Stimulated activated CD4-positive, alpha-beta T cell treated with anti-CD3 and anti-CD28 coated beads, Interleukin-4, amount 100 ng/mL, for 24 hours (primary cell): ENCODE measurements at places on chromosomes 13 and 19.
A peak's percentile ranks its signal among the peaks of the same experiment; 100 is the strongest.

DNA sequence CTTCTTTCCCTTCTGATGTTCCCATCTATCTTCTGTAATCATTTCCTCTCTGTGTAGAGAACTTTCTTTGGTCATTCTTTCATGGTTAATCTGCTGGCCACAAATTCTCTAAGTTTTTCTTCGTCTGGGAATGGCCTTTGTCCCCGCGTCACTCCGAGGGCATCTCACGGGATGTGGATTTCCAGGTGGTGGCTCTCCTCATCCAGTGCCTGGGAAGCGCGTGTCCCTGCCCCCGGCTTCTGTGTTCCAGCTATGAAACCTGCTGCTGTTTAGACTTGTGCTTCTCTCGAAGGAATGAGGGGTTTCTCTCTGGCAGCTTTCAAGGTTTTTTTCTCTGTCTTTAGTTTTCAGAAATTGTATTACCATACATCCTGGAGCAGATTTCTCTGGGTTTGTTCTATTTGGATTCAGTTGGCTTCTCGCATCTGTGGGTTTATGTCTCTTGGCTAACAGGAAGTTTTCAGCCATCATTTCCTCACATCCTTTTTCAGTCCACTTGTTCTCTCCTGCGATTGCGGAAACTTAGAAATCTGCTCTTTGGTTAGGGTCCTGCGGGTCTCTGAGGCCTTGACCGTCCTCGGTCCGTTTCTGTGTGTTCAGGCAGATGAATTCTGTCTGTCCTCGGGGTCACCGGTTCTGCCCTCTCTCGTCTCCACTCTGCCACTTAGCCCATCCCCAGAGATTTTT is 36.9 kb upstream of the DCUN1D2 start:
- DNase-seq = no peak

DNA sequence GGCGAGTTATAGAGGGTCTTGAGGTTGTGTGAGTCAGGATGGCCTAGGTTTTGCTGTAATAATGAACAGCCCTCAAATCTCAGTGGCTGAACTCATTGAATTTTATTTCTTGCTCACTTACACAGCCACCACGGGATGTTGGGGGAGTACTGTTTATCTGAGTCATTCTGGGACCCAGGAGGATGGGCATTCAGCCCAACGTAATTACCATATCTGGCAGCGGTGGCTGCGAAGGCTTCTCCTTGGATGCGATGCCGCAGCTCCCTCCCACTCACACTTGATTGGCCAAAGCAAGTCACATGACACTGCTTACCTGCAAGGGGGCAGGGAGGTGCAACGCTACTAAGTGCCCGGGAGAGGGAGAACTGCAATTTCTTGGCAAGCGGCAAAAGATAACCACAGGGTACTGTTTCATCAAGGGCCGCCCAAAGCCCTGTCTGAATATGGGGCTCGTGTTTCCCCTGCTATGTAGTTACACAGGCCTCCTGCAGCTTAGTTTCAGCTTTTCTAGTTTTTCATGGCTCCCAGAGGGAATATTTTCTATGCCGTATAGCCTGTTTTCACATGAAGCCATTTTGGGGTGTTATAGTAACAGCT is 19.9 kb downstream of the ZSWIM9 start:
- DNase-seq = peak; percentile 71

DNA sequence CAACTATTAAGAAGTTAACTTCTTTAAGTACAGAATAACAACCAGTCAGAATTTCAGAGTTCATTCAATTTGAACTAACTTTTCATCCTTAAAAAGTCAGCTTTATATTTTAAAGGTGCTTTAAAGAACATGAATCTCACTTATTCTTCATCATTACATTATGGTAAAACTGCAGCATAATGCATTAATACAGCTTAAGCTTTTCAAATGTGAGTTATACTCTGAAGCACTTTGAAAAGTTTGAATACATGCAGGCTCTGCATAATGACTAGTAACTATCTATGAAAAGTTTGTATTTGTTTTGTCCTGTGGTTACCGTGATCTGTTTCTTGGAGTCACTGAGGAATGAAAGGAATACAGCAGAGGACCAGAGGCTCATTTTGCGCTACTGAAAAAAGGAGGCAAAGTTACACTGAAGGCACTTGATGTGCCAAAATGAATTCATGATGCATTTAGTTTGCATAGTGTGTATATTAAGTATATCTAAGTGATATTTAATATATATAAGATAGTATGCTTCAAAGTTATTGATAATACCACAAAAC is 4.1 kb downstream of the PCDH17 start:
- DNase-seq = no peak

DNA sequence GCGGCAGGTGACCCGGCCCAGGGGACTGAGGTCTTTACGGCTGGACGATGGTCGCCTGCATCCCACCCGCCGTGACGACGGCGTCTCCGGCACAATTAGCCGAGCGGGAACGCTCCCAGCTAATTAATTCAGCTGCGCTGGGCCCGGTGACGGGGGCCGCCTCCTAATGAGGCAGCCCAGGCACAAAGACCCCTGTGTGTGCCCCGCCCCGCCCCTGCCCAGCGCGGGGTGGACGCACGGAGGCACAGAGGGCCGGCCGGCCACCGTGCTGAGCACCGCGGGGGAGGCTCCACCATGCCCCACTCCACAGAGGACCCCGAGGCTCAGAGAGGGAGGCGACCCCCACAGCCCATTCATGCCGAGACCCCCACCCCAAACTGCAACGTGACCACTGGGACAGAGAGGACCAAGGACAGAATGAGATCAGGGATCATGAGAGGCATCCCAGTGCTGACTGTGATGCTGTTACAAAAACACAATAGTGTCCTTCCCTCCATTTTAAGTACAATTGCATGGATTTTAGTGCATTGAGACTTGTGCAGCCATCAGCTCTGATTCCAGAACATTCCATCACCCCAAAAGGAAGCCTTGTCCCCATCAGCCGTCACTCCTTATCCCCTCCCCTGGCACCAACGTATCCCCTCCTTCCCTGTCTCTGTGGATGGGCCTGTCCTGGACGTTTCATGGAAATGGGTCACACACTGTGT is 17.0 kb downstream of the EFNA2 start:
- DNase-seq = no peak

DNA sequence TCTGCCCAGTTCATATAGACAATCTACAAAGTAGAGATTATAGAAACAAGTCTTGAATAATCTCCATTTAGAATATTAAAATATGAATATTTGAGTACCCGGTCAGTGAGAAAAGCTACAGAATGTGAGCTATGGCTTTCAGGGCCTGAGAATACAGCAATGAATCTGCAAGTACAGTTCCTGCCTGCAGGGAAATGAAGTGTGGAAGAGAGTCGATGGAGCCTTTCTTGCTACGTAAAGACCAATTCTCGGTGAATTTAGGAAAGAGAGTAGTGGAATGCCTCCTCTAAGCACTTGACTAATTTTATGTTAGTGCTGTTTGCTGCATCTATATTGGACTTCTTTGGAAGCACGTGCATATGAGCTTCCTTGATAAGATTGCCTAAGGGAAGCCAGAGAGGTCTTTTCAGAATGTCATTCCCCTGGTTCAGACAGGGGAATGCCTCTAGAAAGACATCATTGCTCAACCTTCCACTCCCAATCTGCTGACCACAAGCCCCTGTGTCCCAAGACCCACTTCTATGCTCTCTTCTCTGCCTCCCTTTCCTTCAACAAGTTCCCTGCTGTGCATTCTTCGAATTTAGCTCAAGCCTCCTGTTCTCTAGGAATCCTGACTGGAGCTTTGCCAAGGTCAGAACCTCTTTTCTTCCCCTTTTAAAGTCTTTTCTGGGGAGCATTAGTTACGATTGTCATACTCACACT is 41.9 kb downstream of the GPC6 start:
- DNase-seq = no peak

GRCh38 chr19:46015687-46016425 is 7.0 kb downstream of the PGLYRP1 start:
- DNase-seq = peak; percentile 29

- DNase-seq = no peak
Observed at GRCh38 chr19:11191934-11192333, 5.4 kb downstream of the KANK2 start.

GRCh38 chr19:55419103-55419502 is 11.5 kb upstream of the UBE2S start:
- no peak for DNase-seq

GRCh38 chr13:90918536-90918935 is 429.0 kb upstream of the MIR17HG start:
- DNase-seq = no peak

DNA sequence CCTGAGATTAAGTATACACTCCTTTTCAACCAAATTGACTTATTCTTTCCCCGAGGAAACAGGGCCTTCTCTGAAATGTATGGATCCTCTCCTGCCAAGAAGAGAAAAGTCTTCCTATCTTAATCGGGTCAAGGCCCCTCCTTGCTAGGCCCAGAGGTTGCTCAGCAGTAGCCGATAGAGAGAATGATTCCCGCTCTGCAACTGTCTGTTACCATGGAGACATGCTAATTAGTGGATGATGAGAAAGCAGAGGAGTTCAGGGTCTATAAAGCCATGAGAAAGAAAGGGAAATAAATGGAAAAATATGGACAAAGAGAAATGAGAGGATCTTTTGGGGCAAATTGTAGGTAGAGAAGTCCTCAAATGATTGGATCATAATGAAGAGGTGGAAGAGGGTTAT is 103.5 kb downstream of the POU4F1 start:
- no peak for DNase-seq

GRCh38 chr13:75202981-75203380 is 279.0 kb downstream of the TBC1D4 start:
- DNase-seq = no peak

GRCh38 chr13:77333594-77333993 is 6.7 kb upstream of the MYCBP2 start:
- DNase-seq = no peak

- DNase-seq = no peak
Observed at GRCh38 chr13:44142540-44142867, 231.1 kb upstream of the SERP2 start.

DNA sequence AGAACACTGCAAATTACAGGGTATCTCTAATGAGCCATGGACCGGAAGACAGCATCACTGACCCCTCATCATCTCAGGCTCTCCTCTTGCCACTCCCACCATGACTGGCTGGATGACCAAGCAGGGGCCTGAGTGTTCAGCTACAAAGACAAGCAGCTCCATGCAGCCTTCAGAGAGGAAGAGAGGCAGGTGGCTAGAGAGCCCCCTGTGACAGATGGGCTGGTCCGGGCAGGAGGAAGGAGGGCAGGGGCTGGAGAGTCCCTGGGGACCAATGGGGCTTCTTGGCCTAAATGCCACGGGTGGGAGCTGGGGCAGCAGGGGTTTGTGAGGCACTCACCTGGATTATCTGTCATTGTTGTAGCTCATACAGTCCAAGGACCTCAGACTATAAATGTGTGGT is 12.8 kb upstream of the RASA3 start:
- no peak for DNase-seq

DNA sequence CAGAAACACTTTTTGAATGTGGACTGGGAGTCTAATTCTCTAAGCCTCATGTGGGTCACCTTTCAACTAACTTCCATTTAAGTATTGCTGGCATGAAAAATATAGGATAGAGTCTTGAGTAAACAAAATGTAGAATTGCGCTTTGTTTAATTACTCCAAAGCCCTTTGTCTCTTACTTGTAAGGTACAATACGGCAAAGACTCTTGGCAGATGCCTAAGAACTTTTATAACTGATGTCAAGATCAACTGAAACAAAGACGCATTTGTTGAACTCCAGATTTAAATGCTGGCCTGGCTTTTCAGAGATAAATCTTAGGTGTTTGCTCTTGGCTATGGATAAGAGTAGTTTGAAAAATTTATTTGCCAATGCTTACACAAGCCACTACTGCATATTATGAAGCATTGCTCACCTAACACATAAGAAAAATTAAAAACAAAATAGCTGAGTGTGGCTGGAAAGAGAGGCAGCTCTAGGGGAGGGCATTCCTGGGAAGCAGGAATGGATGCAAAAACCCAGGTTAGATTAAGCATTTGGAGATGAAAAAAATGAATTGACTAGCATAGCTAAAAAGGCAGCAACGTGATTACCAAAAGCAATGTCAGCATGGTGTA is 107.3 kb upstream of the STARD13 start:
- DNase-seq = no peak

GRCh38 chr19:16068696-16069259 is 7.5 kb upstream of the TPM4 start:
- DNase-seq = no peak

- peak; percentile 30 for DNase-seq
Observed at GRCh38 chr19:38686530-38686888, 39.1 kb downstream of the ACTN4 start.

DNA sequence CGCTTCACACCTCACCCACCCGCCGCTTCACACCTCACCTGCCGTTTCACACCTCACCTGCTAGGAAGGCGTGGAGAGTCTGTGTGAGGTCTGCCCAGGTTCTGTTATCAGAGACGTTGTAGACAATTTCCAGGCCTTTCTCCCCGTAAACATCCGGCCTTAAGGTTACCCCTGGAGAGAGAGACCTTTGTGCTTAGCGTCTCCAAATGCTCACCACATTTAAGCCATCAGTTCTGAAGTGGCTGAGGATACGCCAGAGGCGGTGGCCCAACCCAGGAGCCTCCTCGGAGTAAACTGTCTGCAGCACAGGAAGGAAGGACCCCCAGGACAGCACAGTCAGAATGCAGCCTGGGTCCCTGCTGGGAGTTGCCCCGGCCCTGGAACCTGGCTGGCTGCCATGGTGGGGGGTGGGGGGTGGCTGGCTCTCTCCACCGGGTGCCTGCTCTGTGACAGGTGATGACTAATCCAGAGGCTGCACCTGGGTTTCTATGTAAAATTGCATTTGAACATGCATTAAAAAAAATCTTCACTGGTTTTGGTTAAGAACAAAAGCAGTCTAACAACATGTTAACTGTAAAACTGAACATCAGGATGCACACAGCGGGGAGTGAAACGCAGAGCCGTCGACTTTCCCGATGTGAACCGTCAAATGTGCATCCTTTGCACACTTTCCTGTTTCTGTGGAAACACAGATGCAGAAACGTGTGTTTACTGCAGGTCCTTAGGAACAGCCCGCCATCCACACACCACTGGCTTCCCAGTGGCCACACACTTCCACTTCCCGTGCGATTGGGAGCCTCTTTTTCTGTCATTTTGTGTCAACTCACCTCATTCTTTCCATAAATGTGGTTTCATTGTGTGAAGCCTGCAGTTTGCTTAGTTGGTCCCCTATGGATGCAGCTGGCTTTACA is 4.5 kb downstream of the ATP4B start:
- no peak for DNase-seq

- no peak for DNase-seq
Observed at GRCh38 chr13:57857945-57858344, 226.4 kb downstream of the PCDH17 start.

GRCh38 chr19:58514564-58515022 is 2.8 kb upstream of the SLC27A5 start:
- DNase-seq = no peak

- no peak for DNase-seq
Observed at GRCh38 chr19:5369304-5369703, 28.7 kb upstream of the PTPRS start.

DNA sequence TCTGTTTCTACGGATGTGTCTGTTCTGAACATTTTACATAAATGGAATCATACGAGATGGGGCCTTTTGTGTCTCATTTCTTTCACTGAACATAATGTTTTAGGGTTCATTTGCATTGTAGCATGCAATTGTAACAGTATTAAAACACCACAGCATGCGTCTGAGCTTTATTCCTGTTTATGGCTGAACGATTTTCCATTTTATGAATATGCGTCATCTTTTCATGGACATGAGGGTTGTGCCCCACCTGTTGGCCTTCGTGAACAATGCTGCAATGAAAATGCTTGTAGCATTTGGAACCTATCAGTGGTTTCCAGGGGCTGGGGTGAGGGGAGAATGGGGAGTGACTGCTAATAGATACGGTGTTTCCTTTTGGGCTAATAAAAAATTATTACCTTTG is 5.1 kb downstream of the OR10H1 start:
- DNase-seq = no peak
